Pericardium fibroblast (primary cell): ENCODE measurements at places on chromosomes 6 and 20. TPM values are rescaled to one million over a fixed set of nuclear protein-coding genes. Genes with fewer than 3 reads are reported as not detected.

SYNGAP1 gene
- 2.6 and 6.2 TPM in 2 replicates for total RNA-seq

MCCD1 gene
- not detected in 2 replicates for total RNA-seq

GSTA2 gene
- total RNA-seq, result not detected in 2 replicates

KIF6 gene
- under 0.01 TPM in 1 of 2 replicates, not detected in the other for total RNA-seq

PPP1R10 gene
- total RNA-seq, result 19.8 and 25.2 TPM in 2 replicates

ZNF341 gene
- total RNA-seq, result 1.2 and 2.4 TPM in 2 replicates

AIF1 gene
- 1.4 TPM in 1 of 2 replicates, not detected in the other for total RNA-seq

MUC21 gene
- total RNA-seq, result not detected in 2 replicates
